Fibroblast of lung (primary cell): ENCODE measurements at places on chromosomes 4 and X. TPM values are rescaled to one million over a fixed set of nuclear protein-coding genes. Genes with fewer than 3 reads are reported as not detected.

DNA sequence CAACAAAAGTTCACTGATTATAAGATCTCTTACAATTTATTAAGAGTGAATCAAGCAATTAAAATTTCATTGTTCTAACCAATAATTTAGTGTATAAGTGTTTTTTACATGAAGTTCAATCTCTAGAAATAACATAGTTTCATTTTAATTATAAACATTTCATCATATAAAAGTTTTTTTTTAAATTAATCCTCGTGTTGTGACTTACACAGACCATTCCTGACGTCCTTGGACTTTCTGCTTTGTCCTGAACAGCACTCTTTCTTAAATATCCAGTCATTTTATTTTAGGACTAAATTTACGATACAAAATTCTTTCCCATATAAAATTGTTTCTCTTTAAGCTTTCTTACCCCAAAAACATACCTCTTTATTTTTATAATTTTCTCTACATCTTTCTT is 841.7 kb upstream of the POU3F4 start:
- no peak overlapping the region for H3K27ac ChIP-seq
- H3K27me3 ChIP-seq = no peaks in the 10 kb centered on the region
- no peaks in the 10 kb centered on the region for H3K36me3 ChIP-seq

DNA sequence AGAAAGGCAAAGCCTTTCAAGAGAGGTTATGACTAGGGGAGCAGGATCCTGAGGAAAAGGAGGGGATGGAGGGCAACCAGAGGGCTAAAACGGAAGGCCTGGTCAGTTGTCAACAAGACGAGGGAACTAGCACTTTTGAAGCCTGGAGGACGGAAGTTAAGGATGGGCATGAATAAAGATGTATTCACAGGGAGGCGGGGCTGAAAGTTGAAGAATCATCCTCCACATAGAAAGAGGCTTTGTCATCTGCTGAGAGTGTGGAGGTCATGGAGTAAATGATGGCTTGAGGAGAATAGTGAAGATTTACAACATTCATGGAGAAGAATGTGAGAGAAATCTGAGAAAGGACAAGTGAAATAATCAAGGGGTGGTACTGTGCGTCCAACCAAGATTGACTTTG is 137.5 kb downstream of the MAGEB17 start:
- DNase-seq = no peak
- H3K4me3 ChIP-seq = no peak overlapping the region
- no peaks in the 10 kb centered on the region for H3K27me3 ChIP-seq
- H3K27ac ChIP-seq = no peak overlapping the region

GRCh38 chr4:147760695-147761094 is 28.8 kb downstream of the ARHGAP10 start:
- no peak for DNase-seq
- H3K4me1 ChIP-seq = peaks cover 4% of the 10 kb centered on the region
- H3K4me3 ChIP-seq = no peak overlapping the region
- H3K36me3 ChIP-seq = no peaks in the 10 kb centered on the region
- H3K27me3 ChIP-seq = no peaks in the 10 kb centered on the region
- no peak overlapping the region for H3K27ac ChIP-seq

The FNIP2 gene
- polyA plus RNA-seq = 11.7 and 16.9 TPM in 2 replicates

The HDAC6 gene
- 18.0 and 20.0 TPM in 2 replicates for polyA plus RNA-seq

The PCDH19 gene
- polyA plus RNA-seq = 0.05 and 0.06 TPM in 2 replicates
